NCI-H187 treated with DMSO at 0.1 percent for 48 hours (cell line): ENCODE measurements at places on chromosomes 4 and X.

DNA sequence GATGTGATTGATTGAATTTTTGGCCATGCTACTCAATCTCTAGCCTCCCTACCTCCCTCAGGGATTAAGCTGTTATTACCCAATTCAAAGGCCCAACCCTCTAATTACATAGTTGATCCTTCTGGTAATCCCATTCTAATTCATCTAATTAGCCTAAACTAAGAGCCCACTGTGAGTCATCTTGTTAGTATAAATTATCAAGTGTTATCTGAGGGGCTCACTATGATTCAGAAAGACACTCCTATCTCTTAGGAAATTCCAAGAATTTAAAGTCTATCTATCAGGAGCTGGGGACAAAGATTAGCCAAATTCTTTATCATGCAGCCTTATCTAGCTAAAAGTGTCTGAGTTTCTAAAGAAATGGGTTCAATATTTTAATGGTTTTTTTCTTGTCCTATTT is 32.9 kb upstream of the VEGFC start:
- DNase-seq = no peak

- DNase-seq = no peak
Observed at GRCh38 chr4:128635141-128635954, 174.2 kb upstream of the JADE1 start.

GRCh38 chr4:188941524-188942119 is 802.4 kb downstream of the TRIML1 start:
- DNase-seq = no peak

GRCh38 chr4:128660361-128661215 is 148.9 kb upstream of the JADE1 start:
- DNase-seq = no peak

- DNase-seq = no peak
Observed at GRCh38 chrX:34560180-34560579, 96.9 kb downstream of the TMEM47 start.

DNA sequence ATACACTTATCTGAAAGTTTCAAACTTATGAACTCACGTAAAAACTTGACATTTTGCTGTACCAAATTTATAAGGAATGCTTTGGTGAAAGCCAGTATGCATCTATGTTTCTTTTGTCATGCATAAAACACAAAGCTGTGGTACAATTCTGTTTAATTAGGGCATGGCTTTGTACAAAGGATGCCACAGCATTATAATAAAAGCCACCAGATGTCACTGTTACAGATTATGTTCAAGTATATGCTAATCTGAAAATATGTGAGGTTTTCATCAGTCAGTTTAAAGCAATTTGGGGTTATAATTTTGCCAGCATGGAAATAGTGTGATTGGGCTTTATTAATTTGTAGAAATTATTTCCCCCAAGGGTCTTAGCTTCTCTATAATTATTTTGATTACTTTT is 69.0 kb downstream of the ATOH1 start:
- DNase-seq = no peak

GRCh38 chrX:69038188-69038587 is 127.1 kb downstream of the PJA1 start:
- DNase-seq = no peak

DNA sequence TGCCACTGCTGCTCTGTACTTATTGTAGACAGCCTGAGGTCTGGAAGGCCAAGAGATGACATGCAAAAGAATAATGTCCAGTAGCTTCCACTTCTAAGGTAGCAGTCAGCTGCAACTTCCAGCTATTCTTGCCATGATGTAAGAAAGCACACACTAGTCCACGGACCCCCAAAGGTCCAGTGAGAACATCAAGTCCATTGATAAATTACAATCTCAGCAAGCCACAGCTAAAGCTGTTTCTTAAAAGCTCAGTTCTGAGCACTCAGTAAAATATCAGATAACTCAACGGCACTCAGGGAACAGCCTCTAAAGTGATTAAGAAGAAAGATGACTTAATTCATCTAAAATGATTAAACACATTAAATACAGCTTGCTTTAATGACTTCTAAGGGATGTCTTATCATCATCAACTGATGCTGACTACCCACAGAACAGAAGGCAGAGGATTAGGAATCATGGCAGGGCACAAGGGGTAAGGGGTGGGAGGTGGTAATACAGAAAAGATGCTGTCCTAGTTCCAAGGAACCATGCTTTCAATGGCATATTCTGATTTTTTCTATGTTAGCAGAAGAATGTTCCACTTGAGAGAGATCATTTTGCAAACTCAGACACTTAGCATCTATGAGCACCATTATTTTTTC is 99.1 kb upstream of the CBR4 start:
- DNase-seq = no peak

DNA sequence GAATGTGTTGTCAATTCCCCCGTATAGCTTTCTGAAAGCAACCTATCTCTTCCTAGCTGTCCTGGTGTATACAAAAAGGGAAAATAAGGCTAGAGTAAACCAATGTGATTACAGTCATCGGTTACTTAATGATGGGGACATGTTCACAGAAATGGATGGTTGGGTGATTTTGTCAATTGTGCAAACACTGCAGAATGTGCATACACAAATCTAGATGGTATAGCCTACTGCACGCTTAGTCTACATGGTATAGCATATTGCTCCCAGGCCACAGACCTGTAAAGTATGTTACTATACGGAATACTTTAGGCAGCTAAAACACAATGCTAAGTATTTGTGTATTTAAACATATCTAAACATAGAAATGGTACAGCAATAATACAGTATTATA is 5.1 kb downstream of the DTHD1 start:
- no peak for DNase-seq

GRCh38 chrX:49286581-49286980 is 16.9 kb upstream of the GAGE10 start:
- no peak for DNase-seq

GRCh38 chrX:7147413-7147977 is at the start of gene STS:
Gene STS, plus strand, starts transcription at chrX:7147712. Its CDS starts 105,488 bp downstream, at chrX:7253200.
- no peak for DNase-seq

DNA sequence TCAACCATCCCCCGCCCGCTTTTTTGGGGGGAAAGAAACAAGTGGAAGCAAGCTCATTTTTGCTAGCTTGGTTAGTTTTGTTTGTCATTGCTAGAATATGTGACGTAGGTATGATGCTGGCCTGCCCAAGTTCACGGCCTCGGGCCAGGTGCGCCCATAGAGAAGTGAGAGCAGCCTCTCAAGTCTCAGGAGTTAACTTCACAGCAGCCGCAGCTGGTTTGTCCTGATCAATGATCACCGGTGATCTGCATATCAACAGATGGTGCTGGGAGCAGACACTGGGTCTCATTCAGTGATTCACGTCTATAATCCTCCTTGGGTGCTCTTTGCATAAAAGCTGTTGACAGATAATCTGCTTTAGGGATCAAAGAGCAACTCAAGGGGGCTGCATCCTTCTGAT is 50.1 kb downstream of the ENPP6 start:
- DNase-seq = no peak

GRCh38 chr4:166499820-166500219 is 626.8 kb downstream of the TLL1 start:
- DNase-seq = no peak

GRCh38 chrX:9738151-9738550 is 27.5 kb downstream of the GPR143 start:
- DNase-seq = no peak

DNA sequence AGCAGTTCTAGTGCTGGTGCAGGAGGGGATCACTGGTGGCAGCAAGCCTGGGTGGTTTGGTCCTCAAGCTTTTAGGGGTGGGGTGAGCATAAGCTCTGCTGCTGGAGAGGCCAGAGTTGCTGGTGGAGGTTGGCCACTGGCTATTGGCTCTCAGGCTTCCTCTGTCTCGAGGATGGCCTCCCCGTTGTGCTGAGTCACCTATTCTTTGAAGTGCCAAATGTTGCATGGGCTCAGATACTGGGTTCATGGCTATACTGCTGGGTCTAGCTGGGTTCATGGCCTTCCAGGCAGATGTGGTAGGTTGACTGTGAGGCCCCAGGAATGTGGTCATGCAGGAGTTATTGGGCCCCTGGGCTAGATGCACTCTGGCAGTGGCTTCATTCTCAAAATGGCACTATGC is 466.3 kb downstream of the NAF1 start:
- DNase-seq = no peak
